Astrocyte (in vitro differentiated cells and primary cell): ENCODE measurements at places on chromosomes 16 and 17. TPM values are rescaled to one million over a fixed set of nuclear protein-coding genes. Genes with fewer than 3 reads are reported as not detected.

Gene PDIA2
- 1.2 and 1.5 TPM in 2 replicates for total RNA-seq

Gene ZFHX3
- total RNA-seq = 18.0 and 19.7 TPM in 2 replicates

Gene STX1B
- total RNA-seq = 10.7 and 11.0 TPM in 2 replicates

Gene SYNGR3
- total RNA-seq = 4.8 and 6.0 TPM in 2 replicates

Gene KRTAP4-1
- not detected in 2 replicates for total RNA-seq

Gene MARVELD3
- 0.89 and 1.4 TPM in 2 replicates for total RNA-seq

Gene TNFSF12
- total RNA-seq = 2.4 and 3.4 TPM in 2 replicates

Gene TNS4
- total RNA-seq = not detected in 2 replicates

Gene GRAPL
- total RNA-seq = not detected in 2 replicates

Gene AOC3
- 1.1 and 1.5 TPM in 2 replicates for total RNA-seq

Gene CAVIN1
- 602 and 644 TPM in 2 replicates for total RNA-seq

Gene SMIM22
- not detected in 2 replicates for total RNA-seq

- no peaks in the 10 kb centered on the region for H3K27me3 ChIP-seq
- H3K4me3 ChIP-seq = peak overlapping the region; percentile 56
- no peaks in the 10 kb centered on the region for H3K36me3 ChIP-seq
These were observed 32.7 kb upstream of the AXIN2 start for GRCh38 chr17:65593855-65594845.

DNA sequence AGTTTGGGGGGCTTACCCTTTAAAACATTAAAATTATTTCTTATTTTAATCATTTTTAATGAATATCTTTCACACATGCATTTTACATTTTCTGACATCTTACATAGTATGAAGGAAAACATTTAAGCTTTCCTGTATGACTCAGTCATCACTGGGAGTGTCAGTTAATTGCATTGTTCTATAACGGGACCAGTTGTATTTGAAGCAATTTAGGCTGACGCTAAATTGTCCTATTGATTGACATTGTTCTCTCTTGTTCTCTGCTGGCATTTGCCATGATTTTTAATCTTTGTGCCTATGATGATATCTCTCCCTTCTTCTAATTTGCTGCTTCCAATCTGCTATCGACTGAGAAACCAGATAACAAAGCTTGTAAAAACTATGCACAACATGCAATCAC lies 190.5 kb upstream of the PIRT start:
- no peaks in the 10 kb centered on the region for H3K36me3 ChIP-seq
- no peak for DNase-seq
- no peak overlapping the region for H3K27ac ChIP-seq
- no peaks in the 10 kb centered on the region for H3K27me3 ChIP-seq

- H3K27me3 ChIP-seq = no peaks in the 10 kb centered on the region
- H3K36me3 ChIP-seq = no peaks in the 10 kb centered on the region
- no peaks in the 10 kb centered on the region for H3K4me1 ChIP-seq
- H3K27ac ChIP-seq = no peak overlapping the region
These were observed 115.2 kb upstream of the KIF2B start for GRCh38 chr17:53707566-53707965.

GRCh38 chr17:44159519-44160210 lies 10.8 kb upstream of the ASB16 start:
- no peak overlapping the region for H3K27ac ChIP-seq
- H3K27me3 ChIP-seq = no peaks in the 10 kb centered on the region
- peaks cover 8% of the 10 kb centered on the region for H3K36me3 ChIP-seq
- DNase-seq = no peak
- no peaks in the 10 kb centered on the region for H3K4me1 ChIP-seq

- no peaks in the 10 kb centered on the region for H3K4me1 ChIP-seq
- no peaks in the 10 kb centered on the region for H3K27me3 ChIP-seq
- H3K4me3 ChIP-seq = no peak overlapping the region
- DNase-seq = no peak
These were observed 273.0 kb downstream of the CEP112 start for GRCh38 chr17:65918916-65919315.

DNA sequence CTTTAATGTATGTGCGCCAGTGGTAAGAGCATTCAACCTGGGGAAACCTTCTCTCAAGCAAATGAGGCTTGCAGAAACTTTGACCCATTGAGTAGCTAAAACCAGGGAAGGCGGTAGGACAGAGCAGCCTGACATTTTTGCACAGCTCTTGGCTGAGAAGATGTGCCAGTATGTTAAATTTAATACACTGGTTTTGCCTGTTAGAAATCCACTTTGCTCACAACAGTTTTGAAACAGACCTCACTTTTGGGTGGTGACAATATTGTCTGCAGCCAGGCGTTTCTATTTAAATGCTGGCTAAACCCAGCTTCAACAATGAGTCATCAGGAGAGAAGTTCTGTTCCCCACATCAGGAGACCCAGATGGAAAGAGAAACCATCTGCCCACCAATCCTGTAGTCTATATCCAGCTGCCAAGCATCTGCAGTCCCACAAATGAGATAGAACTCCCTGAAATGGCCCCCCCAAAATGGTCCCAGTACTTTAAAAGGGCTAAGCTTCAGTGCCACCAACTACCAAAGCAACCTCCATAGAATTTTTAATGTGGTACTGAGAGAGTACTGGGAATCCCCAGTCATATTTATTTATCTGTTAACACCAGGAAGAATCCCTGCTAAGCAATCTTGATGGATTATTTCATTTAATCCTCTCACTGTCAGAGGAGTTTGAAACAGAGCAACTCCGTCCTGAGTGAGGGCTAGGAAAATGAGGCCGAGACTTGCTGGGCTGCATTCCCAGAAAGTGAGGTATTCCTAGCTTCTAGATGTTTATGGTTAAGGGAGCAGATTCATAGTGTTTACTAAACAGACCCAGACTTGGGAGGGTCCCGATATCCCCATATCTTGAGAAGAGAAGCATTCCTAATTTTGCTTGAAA lies 29.0 kb upstream of the CLEC3A start:
- DNase-seq = peak; percentile 70
- H3K36me3 ChIP-seq = no peaks in the 10 kb centered on the region
- no peaks in the 10 kb centered on the region for H3K27me3 ChIP-seq
- peak overlapping the region; percentile 11 for H3K4me3 ChIP-seq

DNA sequence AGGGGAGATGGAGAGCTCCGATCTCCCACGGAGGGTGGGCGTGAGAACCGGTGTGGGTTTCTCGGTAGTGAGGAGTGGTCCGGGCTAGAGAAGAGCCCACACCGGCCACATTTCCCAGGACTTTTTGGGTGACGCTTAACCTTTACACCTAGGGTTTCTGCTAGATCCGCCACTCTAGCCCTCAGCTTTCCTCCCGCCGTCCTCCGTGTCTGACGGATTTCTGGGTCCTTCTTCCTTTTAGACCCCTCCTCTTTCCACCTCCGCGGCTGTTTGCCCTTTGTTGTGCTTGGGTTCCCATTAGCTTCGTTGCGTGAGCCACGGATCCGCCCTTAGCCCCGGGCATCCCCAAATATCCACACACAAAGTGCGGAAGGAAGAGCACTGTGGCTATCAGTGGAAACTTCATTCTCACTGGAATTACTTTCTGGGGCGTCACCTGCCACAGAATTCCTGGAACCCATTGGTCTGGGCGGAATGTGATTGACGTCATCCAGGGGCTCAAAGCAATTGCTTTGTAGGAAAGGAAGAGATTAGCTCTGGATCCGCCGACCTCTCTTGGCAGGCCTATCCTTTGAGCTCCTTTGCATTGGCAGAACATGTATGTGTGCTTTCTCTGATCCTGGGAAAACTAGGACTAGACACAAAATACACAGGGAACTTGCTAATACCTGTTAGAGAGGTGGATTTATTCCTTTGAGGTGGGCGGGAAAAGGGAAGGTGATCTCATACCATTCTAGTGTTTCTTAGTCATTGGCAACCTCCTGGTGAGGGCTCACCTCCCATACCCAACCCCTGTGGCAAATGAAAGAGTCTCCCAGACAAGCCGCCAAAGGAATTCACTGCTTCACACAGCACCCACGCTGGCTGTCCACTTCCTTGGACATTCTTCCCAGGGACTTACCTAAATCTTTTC lies 654 bp downstream of the TNFAIP1 start:
- peak; percentile 95 for DNase-seq
- H3K4me1 ChIP-seq = peaks cover 39% of the 10 kb centered on the region
- H3K4me3 ChIP-seq = peak overlapping the region; percentile 95
- peaks cover 11% of the 10 kb centered on the region for H3K36me3 ChIP-seq
- no peaks in the 10 kb centered on the region for H3K27me3 ChIP-seq
- H3K27ac ChIP-seq = peak overlapping the region; percentile 99

GRCh38 chr16:87276091-87276701 lies 41.0 kb downstream of the C16orf95 start:
- no peak overlapping the region for H3K27ac ChIP-seq
- DNase-seq = no peak
- no peak overlapping the region for H3K4me3 ChIP-seq
- no peaks in the 10 kb centered on the region for H3K27me3 ChIP-seq
- H3K4me1 ChIP-seq = peaks cover 15% of the 10 kb centered on the region

GRCh38 chr16:86118467-86119307 lies 219.7 kb downstream of the IRF8 start:
- no peaks in the 10 kb centered on the region for H3K36me3 ChIP-seq
- no peaks in the 10 kb centered on the region for H3K4me1 ChIP-seq
- peaks cover 6% of the 10 kb centered on the region for H3K27me3 ChIP-seq
- DNase-seq = no peak
- H3K4me3 ChIP-seq = no peak overlapping the region

GRCh38 chr17:64129765-64130558 lies at the start of gene ERN1:
Gene ERN1 (minus strand): TSS chr17:64130144. CDS start chr17:64130029, 115 bp downstream.
- no peaks in the 10 kb centered on the region for H3K36me3 ChIP-seq
- peaks cover 12% of the 10 kb centered on the region for H3K4me1 ChIP-seq
- H3K27ac ChIP-seq = peak within 1 kb of the TSS; percentile 70
- no peaks in the 10 kb centered on the region for H3K27me3 ChIP-seq

DNA sequence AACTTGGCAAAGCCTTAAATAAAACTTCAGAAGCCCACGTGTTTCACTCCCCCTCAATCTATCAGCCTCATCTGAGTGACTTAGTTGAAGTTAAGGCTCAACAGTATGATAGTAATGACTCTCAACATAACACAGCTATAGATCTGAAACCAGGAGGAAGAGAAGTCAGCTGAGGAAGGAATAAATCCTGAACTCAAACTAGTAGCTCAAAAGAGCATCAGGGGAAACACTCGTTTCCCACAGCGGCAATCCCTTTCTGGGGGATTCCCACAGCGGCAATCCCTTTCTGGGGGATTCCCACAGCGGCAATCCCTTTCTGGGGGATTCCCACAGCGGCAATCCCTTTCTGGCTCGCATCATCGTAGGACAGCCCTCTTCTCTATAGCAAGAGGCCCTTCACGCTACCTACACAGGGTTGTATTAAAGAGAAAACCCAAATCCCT lies 56.8 kb downstream of the ZZEF1 start:
- H3K4me1 ChIP-seq = no peaks in the 10 kb centered on the region
- H3K36me3 ChIP-seq = peaks cover 50% of the 10 kb centered on the region
- H3K27ac ChIP-seq = no peak overlapping the region

DNA sequence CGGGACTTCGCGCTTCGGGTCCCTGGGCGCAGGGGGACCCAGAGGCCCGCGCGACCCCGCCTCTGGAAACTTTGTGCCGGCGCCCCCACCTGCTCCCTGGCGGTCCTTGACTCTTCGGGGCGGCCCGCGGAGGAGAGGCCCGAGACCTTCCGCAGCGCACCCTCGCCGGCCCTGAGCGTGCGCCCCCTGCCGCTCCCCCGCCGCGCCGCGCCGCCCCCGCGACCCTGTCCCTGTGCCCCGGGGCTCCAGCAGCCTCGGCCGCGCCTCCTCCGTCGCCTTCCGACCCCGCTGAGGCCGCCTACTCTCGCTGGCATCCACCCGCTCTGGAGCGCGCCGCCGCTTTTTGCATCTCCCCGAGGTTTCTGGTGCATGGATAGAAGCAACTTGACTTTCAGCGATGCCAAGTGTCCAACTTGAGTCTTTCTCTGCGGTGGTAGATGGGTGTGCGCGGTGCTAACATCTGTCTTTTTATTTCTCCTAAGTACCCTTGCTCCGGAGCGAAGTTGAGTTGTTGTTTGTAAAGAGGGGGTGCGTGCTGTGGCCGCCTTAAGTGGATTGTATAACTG lies 414 bp downstream of the DUSP14 start:
- peaks cover 41% of the 10 kb centered on the region for H3K4me1 ChIP-seq
- H3K27me3 ChIP-seq = no peaks in the 10 kb centered on the region
- peak overlapping the region; percentile 96 for H3K27ac ChIP-seq
- DNase-seq = peak; percentile 42

GRCh38 chr17:7844292-7845154 lies 10.3 kb upstream of the TMEM88 start:
- peak overlapping the region; percentile 85 for H3K4me3 ChIP-seq
- peak overlapping the region; percentile 100 for H3K27ac ChIP-seq
- H3K4me1 ChIP-seq = peaks cover 31% of the 10 kb centered on the region
- no peaks in the 10 kb centered on the region for H3K27me3 ChIP-seq
- DNase-seq = peak; percentile 91

- no peak overlapping the region for H3K4me3 ChIP-seq
- no peak overlapping the region for H3K27ac ChIP-seq
- H3K27me3 ChIP-seq = no peaks in the 10 kb centered on the region
- no peaks in the 10 kb centered on the region for H3K4me1 ChIP-seq
These were observed 23.2 kb downstream of the NLK start for GRCh38 chr17:28065706-28066105.

DNA sequence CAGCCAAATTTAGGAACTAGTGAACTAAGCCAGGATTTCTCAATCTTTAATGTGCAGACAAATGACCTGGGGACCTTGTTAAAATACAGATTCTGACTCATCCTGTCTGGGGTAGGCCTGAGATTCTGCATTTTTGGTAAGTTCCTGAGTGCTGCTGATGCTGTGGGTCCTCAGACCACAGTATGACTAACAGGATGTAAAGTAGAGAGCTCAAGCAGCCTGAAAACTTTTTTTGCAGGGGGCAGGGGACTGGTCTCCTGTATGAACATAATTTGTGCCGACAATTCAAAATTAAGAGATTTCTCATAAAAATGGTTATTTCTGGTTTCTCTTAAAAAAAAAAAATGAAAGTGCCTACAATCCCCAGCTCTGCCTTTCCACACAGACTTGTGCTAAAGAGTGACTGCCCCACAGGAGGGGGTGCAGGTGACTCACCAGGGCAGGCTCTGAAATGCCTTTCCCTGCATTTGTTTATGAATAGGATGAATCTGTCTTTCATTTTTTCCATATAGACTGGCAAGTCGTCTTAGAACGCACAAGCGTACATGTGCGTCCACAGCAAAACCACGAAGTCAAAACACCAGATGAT lies 271.5 kb downstream of the PHKB start:
- peak; percentile 99 for DNase-seq
- peak overlapping the region; percentile 14 for H3K4me3 ChIP-seq
- peaks cover 27% of the 10 kb centered on the region for H3K4me1 ChIP-seq
- peak overlapping the region; percentile 83 for H3K27ac ChIP-seq

- H3K36me3 ChIP-seq = no peaks in the 10 kb centered on the region
- DNase-seq = no peak
- H3K4me3 ChIP-seq = no peak overlapping the region
These were observed 50.7 kb upstream of the ACSF3 start for GRCh38 chr16:89042711-89043551.

- H3K4me1 ChIP-seq = no peaks in the 10 kb centered on the region
- H3K27me3 ChIP-seq = no peaks in the 10 kb centered on the region
- peak; percentile 28 for DNase-seq
- H3K36me3 ChIP-seq = no peaks in the 10 kb centered on the region
- H3K27ac ChIP-seq = no peak overlapping the region
- H3K4me3 ChIP-seq = no peak overlapping the region
These were observed 7.5 kb upstream of the TMEM170A start for GRCh38 chr16:75471723-75472633.
